ENCODE measurements at places on chromosomes 16 and 17.

- no peak for DNase-seq
These were observed 439.2 kb upstream of the SOX9 start for GRCh38 chr17:71681427-71682173.

GRCh38 chr16:560701-561412, 663 bp downstream of the PRR35 start:
- DNase-seq: no peak

GRCh38 chr16:73113336-73113735, 65.4 kb upstream of the ZFHX3 start:
- DNase-seq: no peak

- no peak for DNase-seq
These were observed 373.7 kb downstream of the SOX9 start for GRCh38 chr17:72494566-72494965.

GRCh38 chr17:50620858-50621257, 13.8 kb upstream of the ABCC3 start:
- no peak for DNase-seq

GRCh38 chr16:86566966-86567700, 504 bp downstream of the FOXC2 start:
- no peak for DNase-seq

DNA sequence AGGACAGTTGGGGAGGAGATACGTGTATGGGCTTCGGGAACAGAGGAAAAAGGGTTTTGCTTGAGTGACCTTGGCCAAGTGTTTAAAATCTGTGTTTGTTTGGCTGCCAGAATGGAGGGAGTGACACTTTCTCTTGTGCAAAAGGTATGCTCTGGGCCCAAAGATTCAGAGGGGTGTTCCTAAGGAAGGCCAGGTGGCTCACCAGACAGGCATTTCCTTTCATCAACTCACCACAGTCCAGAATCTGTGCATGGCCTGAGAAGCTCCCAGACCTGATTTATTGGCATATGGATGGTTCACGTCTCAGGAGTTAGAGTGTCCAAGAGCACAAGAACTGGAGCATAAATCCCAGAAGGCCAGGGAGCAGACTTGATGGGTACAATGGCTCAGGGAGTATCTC, 53.4 kb upstream of the NLK start:
- DNase-seq: no peak

Measured in T follicular helper cell (primary cell).